ENCODE measurements at places on chromosomes 6 and 20.

DNA sequence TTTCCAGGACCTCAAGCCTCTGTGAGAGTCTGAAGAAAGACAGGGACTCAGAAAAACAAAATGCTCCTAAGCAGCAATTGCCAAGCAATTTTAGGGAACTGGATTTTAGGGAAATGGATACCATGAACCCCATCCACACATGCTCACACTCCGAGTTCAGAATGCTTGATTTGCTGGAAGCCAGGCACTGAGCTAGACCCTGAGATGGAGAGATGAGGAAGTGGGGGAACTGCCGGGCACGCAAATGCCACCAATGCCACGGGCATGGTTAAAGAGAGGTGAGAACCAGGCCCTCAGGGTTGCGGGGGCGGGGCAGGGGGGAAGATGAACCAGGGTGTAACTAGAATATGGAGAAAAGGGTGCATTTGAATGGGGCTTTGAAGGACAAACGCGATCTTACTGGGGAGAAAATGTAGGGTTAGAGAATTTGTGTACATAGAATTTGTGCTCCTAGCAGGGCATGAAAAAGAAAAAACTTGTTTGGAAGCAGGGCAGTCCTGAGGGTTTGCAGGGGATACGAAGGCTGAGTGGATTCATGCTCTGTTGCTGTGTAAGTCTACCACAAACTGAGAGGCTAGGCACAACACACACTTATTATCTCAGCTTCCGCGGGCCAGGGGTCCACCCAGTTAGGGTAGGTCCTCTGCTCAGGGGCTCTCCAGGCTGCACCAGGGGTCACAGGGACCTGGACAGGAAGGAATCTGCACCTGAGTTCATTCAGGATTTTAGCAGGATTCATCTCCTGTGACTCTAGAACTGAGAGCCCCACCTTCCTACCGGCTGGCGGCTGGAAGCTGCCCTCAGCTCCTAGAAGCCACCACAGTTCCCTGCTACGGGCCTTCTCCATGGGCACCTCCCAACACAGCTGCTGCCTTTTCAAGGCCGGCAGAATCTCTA lies 108.0 kb downstream of the SNX5 start:
- DNase-seq = no peak

- no peak for DNase-seq
Observed at GRCh38 chr20:63176034-63176426, 39.9 kb downstream of the YTHDF1 start.

GRCh38 chr6:39430871-39431523 lies 108.5 kb upstream of the KCNK16 start:
- no peak for DNase-seq

- no peak for DNase-seq
Observed at GRCh38 chr20:33812152-33812849, 1.2 kb downstream of the CHMP4B start.

DNA sequence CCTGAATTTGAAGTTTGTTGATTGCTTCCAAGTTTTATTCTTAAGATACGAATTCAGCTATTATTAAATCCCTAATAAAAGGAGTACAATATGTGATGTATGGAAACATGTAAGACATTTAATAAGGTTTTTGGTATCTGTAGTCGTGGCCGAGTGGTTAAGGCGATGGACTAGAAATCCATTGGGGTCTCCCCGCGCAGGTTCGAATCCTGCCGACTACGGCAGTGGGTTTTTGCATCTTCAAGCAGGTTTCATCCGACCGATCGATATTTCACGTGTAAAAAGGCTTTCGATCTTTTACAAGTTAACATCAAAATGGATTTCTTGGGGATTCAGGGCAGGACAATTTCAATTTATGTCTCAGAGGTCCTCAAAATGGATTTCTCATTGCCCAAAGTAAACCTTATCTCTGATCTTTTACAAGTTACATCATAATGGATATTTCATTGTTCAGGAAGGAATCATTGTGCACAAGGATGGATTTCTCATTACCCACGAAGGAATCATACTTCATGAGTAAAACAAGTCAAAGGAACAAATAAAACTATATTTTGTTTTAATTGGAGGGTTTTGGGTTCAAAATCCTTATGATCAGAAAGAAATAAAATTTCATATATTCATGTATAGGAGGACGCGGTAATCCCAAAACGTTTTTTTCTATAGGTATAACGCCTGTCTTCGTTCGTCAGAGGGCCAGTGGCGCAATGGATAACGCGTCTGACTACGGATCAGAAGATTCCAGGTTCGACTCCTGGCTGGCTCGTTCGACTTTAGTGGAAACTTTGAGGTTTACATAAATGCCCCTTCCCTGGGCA lies 37.3 kb upstream of the BTN3A2 start:
- DNase-seq = peak; percentile 38

DNA sequence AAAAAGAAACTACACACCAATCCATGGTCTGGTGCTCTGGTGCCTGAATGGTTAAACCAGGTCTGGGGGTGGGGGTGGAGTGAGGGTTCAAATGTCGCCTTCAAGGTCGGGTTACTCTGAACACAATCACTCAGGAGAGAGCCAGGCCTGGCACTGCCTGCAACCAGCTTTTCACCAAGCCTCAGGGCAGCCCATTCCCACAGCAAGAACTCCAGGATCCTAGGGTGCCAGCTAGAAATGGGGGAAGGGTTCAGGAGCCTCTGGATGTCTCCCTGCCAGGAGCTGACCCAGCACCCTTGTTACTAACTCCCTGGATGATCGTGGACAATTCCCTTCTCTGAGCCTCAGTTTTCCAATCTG lies 6.7 kb downstream of the SDC4 start:
- DNase-seq = no peak

GRCh38 chr6:31799781-31800180 lies 4.2 kb upstream of the VARS1 start:
- no peak for DNase-seq

DNA sequence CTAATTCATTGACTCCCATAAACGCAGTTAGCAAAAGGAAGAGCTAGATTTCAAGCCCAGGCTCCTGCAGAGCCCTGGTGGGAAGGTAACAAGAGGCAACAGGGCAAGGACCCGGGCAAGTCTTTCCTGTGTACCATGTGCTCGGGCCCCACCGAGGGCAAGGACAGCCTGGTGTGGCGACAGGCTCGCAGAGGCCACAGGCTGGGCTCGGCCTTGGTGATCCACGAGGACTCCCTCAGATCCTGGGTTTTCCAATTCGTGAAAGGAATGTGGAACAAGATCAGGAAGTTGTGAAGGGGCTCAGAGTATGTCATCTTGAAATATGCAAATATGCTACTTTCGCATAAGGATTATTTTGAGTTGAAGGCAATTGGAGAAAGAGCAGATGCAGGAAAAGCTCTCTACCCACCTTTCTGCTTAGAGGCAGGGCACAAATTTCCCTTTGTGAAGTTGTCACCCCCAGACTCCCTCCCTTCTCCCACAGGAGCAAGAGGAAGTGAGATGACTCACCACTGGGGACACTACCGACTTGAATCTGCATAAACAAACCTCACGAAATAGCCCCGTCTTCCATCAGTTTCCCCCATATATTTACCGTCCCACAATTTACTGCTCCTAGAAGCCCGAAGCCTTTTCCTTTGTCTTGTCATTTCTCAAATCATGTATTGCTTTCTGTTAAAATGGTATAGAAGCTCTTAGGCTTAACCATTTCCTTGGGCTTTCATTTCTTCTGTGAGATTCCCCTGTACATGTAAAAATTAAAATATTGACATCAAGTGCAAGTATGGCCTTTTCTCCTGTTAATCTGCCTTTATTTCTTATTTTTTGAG lies 79.0 kb downstream of the PSMG4 start:
- DNase-seq = no peak

DNA sequence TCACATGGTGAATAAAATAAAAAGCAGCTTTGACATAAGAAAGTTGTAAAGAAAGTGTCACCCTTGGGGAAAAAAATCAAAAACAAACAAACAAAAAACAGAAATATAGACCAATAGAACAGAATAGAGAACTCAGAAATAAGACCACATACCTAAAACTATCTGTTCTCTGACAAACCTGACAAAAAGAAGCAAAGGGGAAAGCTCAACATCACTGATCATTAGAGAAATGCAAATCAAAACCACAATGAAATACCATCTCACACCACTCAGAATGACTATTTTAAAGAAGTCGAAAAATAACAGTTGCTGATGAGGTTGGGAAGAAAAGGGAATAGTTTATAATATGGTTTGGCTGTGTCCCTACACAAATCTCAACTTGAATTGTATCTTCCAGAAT lies 159.1 kb downstream of the TINAG start:
- DNase-seq = no peak

DNA sequence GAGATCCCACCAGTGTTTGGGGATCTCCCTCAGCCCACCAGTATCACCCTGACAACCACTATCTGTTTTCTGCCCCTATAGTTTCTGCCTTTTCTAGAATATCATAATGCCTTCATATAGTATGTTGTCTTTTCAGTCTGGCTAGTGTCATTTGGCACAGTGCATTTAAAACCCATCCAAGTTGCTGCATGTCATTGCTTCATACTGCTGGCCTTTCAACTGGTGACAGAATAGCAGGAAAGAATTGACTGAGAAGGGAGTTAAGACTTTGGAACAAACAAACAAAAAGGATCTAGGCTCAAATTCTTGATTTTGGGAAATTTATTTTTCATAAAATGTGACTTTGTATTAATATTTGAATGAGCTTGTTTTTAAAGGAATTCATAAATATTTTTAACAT lies 4.5 kb downstream of the LMBRD1 start:
- no peak for DNase-seq

DNA sequence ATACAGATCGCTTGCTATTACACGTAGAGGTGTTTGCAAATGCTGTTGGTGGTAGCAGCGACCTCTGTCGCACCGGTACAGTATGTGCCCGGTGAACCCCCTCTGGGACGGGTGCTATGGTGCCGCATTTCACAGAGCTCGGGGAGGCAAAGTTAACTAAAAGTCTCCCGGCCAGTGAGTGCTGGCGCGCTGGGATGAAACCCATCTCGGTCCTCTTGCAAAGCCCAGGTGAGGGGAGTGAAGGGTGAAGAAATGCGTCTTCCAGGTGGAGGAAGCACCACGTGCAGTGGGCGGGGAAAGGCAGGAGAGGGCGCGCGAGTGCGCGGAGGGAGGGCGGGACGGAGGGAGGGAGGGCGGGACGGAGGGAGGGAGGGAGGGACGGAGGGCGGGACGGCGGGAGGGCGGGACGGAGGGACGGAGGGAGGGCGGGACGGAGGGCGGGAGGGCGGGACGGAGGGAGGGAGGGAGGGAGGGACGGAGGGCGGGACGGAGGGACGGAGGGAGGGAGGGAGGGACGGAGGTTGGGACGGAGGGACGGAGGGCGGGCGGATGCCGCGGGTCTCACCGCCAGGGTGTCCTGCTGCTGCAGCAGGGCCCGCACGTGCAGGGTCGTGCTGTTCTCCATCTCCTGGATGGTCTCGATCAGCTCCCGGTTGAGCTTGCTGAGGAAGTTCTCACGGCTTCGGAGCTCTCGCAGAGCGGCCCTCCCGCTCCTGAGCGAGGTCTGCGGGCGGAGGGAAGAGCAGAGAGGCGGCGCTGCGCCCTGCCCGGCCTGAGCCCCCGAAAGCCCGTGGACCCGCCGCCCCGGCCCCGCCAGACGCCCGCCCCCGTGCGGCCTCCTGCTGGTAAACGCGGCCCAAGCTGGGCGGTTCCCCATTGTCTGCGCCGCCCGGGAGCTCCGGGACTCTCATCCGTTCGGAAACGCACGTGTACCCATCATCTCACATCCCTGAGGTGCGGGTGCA lies 11.7 kb downstream of the C20orf96 start:
- DNase-seq = no peak

- no peak for DNase-seq
Observed at GRCh38 chr6:24874128-24874527, 61.6 kb downstream of the RIPOR2 start.

DNA sequence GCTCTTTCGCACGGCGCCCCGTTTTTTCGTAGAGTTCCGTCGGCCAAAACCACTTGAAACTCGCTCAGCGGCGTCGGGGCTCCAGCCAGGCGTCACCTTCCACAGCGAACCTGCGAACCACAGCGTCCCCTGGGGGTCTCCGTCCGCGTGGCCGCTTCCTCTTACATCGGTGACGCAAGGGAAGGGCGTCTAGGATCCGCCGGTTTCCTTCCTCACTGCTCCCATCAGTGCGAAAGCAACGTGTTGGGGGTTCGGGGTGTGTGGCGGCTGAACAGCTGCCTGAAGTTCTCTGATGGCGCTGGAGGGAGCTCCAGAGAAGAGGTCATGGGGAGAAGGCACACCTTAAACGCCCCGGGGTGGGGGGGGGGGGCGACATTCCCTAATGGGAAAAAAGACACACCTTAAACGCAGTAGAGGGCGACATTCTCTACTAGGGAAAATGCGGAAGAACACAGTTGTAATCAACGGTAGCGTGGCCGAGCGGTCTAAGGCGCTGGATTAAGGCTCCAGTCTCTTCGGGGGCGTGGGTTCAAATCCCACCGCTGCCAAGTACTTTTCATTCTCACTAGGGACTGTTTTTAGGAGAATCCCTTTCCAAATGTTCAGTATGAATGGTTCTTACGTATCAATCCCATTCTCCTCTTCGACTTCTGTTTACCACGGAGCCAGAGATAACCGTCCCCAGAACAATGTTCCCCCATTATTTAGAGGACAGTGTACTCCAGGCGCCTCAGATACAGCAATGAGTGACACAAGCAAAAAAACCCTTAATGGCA lies 16.4 kb downstream of the ZNF311 start:
- DNase-seq = peak; percentile 29

- DNase-seq = no peak
Observed at GRCh38 chr6:149513915-149514314, 29.1 kb upstream of the ZC3H12D start.

- no peak for DNase-seq
Observed at GRCh38 chr6:50047026-50047425, 2.7 kb downstream of the DEFB112 start.

DNA sequence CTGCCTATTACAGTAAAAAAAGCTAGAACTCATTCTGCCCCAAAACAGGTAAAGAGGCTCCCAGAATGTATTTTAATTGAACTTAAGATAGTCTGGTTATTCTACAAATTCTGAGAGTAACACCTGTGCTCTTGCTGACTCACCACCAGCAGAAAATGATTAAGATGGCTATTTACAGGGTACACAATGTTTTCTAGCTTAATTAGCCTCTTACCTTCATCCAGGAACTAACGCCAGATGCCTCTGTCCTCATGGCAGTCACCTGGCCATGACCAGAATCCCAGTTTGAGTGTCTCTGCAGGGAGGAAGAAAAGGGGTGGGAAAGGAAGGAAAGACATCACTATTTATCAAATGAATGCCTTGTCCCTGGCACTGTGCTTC lies 31.3 kb upstream of the PPP1R3G start:
- DNase-seq = no peak

DNA sequence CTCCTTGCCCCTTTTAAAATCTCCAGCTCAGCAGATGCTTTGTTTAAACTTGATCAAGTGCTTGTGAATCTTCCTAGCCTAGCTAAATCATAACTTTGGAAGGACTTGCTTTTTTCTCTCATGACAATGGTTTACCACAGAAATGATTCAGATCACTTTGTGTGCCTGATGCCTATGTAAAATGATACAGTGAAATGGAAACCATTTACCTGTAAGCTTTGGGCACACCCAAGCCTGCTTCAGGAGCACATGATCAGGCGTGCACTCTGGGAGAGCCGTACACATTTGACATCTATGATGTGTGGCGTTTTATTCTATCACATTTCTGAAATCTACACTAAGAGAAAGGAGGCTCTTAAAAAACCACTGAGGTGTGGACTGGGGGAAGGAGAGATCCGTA lies 41.1 kb downstream of the PTPN1 start:
- DNase-seq = no peak

GRCh38 chr6:158285656-158286021 lies 26.6 kb upstream of the TULP4 start:
- no peak for DNase-seq

- DNase-seq = no peak
Observed at GRCh38 chr6:79385893-79386292, 151.3 kb downstream of the LCA5 start.
